ENCODE measurements at places on chromosomes 1 and 21.
A peak's percentile ranks its signal among the peaks of the same experiment; 100 is the strongest.

GRCh38 chr21:45471525-45472221 lies 66.7 kb downstream of the COL18A1 start:
- no peak for DNase-seq

DNA sequence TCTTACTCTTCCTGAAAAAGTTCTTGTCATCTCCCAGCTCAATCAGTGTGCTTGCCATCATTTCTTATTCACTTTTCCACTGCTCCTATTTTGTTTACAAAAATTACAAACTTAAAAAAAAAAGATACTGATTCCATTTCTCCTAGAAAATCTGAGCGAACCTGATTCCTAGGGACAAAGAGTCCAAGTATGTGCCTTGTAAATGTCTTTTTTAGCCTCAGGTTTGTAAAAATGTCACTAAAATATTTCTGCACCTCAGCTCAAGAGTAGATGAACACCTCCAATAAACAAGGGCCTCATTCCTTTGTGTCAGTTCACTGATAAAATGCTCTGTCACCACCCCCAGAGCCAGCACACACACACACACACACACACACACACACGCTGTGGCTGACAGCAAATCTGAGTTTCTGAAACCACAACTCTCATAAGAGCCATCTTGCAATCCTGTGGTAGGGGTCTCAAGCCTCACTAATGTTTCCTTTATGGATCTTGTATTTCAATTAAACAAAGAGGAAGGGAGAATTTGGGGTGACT lies 299.2 kb downstream of the PBX1 start:
- DNase-seq, result no peak

GRCh38 chr1:223228931-223229528 lies 86.0 kb upstream of the TLR5 start:
- no peak for DNase-seq

DNA sequence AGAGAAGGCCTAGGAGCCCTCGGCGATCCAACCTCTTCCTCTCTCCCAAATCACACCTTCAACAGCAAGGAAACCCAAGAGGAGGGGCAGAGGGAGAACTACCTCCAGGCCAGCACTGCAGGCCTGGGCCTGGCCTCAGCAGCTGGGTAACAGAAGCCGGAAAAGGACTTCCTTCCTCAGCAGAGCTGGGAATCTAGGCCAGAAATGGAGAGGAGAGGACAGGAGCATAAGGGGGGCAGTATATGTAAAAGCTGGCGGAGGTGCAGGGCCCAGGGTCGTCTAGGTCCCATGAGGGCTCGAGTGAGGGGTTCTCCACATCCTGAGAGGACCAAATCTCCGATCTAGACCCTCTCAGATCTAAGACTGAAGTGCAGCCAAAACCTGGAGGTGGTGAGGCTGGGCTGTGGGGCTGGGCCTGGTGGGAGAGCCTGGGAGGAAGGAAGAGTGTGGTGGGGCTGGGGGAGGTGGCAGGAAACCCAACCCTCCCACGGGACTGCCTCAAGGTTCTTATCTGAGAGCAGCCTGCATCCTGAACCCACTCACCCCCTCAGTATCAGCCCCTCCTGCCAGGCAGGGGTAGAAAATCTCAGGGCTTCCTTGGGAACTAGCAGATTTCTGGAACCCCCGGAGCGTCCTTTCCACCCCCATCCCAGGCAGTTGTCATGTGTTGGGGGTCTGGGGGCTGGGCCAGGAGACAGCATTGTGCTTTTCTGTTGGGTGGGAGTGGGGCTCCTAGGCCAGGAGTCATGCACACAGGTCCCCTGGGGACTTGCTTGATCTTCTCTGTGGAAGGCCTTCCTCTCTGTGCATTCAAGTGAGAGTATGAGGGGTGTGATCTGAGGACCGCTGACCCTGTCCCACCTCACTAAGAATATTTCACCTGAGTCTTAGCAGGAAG lies 33.0 kb downstream of the PIK3C2B start:
- DNase-seq, result peak; percentile 24

DNA sequence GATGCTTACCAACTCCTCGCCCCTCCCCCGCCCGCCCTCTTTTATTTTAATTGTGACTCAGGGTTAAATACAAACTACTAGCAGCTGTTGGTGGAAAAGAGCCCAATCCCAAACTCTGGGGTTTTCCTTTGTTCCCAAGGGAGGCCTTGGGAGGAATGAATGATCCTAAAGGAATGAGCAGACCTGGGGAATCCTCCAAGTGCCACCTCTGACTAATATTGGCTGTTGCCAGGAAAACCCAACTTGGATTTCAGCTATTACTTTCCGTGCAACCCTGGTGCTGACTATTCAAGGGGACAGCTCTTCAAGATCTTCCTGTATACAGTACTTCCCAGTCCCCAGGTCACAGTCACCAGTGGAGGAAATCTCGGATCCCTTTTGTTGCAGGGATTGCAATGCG lies 1.3 kb upstream of the S100A10 start:
- no peak for DNase-seq

- DNase-seq, result no peak
Measured at GRCh38 chr1:198391393-198392020, 149.0 kb downstream of the ATP6V1G3 start.

DNA sequence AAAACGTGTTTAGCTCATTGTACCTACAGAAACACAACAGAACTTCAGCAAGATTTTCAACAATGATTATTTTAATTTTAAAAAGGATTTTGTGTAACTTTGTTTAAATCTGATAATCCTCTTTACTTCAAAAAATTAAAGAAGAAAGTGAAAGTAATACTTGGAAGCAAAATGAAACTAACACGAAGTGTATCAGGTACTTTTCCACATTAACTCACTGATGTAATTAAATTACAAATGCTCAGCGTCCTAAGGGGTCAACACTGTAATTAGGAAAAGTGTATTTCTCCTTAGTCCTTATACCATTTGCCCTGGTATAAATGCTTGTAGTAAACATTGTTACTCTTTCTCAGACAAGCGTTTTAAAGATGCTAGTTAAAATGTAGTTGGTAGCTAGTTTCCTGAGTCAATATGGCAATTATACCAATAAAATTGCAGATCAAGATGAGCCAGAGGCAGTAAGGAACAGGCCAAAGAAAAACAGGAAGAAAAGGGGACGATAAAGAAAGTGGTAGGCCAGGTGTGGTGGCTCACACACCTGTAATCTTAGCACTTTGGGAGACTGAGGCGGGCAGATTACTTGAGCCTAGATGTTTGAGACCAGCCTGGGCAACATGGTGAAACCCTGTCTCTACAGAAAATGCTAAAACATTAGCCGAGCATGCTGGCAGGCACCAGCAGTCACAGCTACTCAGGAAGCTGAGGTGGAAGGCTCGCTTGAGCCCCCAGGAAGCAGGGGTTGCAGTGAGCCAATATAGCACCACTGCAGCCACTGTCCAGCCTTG lies 553.0 kb downstream of the SMYD3 start:
- no peak for DNase-seq

GRCh38 chr21:35924714-35925301 lies 135.5 kb downstream of the SETD4 start:
- no peak for DNase-seq

DNA sequence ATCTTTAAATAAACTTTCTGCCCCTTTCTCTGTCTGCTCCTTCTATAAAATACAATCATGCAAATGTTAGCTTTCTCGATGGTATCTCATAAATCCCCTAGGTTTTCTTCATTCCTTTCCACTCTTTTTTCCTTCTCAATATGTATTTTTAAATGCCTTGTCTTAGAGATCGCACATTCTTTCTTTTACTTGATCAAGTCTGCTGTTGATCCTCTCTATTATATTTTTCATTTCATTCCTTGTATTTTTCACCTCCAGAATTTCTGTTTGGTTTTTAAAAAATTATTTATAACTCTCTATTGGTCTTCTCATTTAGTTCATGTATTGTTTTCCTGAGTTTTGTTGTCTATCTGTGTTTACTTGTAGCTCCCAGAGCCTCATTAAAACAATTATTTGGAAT lies 36.0 kb downstream of the TNFSF4 start:
- no peak for DNase-seq

GRCh38 chr1:160425847-160426246 lies 25.5 kb downstream of the VANGL2 start:
- no peak for DNase-seq

DNA sequence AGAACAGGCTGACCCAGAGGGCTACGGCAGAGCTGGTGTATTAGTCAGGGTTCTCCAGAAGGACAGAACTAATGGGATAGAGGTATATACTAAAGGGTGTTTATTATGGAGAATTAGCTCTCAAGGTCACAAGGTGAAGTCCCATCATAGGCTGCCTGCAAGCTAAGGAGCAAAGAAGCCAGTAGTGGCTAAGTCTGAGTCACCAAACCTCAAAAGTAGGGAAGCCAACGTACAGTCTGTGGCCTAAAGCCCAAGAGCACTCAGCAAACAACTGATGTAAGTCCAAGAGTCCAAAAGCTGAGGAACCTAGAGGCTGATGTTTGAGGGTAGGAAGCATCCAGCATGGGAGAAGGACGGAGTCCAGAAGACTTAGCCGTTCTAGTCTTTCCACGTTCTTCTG lies 179.2 kb downstream of the BACH1 start:
- no peak for DNase-seq

DNA sequence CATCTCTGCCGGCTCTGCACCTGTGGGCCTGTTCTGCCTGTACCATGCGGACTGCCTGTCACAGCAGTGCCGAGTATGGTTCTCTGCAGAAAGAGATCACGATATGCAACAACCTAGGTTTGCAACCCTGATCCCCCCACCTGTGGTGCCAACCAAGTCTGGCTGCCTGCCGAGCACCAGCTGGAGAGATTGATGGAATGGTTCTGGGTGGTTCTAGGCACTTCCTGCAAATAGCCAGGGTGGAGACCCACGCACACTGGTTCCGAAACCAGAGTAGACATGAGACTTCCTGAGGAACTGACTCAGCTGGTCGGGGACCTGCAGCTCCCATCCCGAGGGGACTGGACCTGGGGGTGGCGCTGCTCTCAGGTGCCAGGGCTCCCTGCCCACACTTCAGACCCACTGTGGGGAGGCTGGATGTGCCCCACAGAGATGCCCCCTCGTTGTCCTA lies 5.4 kb downstream of the TPRG1L start:
- DNase-seq, result no peak
